ENCODE measurements at places on chromosomes 12 and 14.

DNA sequence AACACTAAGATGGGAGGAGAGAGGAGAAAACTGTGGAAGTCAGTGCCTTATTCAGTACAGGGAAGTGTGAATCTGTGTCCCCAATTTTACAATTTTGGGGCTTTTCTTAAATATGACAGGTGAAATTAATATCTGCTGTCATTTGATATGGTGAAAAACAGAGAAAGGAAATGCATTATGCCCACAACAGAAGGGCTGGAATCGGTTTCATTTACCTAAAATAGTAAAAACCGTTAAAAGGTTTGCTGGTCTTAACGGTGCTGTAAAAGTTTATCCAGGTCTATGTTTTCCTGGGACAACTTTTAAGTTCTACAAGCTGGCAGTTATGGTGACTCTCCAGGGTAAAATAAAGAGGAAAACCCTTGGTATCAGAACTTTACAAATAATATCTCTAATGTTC is 310.8 kb downstream of the FUT8 start:
- no peak for DNase-seq

- no peak for DNase-seq
These were observed 64.4 kb downstream of the RNF34 start for GRCh38 chr12:121464331-121464730.

DNA sequence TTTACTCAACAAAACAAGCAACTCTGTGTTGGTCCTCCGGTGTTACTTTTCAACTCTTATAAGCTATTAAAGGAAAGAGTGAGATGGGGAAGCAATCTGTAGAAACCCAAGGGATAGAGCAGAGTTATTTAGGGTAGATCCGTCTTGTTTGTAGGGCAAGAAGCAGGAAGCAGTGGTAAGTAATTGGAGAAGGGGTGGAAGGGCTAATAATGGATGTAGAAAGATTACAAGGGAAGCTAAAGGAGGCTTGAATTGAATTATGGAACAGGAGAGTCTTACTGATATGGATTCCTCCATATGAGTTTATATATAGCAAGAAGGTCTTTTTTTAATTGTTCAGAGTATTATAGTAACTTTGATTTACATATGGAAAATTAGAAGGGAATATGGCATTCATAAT is 72.7 kb downstream of the MNAT1 start:
- DNase-seq, result no peak

DNA sequence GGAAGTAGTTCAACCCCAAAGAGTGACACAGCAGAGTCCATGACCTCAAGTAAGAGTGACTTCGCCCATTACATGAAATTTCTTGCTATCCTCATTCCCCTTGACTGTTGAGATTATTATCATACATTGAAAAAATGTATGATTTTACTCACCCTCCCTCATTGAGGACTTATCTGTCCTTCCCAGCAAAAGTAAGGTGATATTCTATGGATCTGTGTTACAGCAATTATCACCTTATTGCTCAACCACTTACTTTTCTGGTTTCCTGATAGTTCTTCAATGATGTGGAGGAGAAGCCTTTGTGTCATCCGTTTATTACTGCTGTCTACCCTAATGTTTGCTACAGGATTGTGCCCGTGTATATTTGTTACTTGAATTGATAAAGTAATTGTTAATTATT is 306.2 kb downstream of the TRHDE start:
- no peak for DNase-seq

DNA sequence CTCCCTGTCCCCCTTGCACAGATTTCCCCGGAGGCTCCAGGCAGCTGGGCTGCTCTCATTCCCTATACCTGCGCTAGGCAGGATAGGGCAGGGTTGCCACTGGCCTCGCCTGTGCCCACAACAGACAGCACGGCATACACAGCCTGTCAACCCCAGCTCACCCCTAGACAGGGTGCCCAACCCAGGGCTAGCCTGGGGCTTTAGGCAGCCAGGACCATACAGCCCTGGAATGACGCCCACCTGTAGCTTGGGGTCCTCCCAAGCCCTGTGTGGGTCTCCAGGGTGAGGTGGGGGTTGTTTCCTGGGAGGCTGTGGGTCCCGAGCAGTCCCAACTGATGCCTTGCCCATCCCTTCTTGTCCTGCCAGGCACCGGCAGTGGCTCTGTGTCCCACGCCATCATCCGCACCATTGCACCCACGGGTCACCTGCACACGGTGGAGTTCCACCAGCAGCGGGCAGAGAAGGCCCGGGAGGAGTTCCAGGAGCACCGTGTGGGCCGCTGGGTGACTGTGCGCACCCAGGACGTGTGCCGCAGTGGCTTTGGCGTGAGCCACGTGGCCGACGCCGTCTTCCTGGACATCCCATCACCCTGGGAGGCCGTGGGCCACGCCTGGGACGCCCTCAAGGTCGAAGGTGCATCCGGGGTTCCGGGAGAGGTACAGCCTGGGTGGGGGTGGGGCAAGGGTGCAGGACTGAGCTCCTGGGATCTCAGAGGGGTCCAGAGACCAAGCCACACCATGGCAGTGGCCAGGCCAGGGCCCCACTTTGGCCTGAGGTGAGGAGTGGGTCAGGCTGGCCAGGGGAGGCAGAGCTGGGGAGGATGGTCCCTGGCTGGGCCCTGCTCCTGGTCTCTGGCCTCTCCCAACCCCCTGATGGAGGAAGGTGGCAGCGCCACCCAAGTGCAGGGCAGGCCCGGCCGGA is 3.5 kb downstream of the TRMT61A start:
- no peak for DNase-seq

- no peak for DNase-seq
These were observed 226.8 kb upstream of the ALG10 start for GRCh38 chr12:33795536-33795935.

DNA sequence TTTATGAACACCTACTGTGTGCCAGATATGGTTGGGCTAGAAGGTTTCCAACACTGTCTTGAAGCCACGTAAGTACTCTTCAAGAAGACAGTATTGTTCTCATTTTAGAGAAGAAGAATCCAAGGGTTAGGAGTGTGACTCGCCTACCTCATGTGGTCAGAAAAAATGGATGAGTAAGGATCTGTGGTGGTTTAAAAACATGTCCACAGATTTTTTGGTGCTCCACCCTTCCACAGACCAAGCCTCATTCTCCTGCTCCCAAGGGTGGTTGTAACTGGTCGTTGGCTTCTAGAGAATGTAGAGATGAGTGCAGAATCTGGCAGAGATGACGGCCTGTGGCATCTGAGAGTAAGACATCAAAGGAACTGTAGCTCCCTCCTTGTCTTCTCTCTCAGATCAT is 30.3 kb upstream of the TTC7B start:
- no peak for DNase-seq

DNA sequence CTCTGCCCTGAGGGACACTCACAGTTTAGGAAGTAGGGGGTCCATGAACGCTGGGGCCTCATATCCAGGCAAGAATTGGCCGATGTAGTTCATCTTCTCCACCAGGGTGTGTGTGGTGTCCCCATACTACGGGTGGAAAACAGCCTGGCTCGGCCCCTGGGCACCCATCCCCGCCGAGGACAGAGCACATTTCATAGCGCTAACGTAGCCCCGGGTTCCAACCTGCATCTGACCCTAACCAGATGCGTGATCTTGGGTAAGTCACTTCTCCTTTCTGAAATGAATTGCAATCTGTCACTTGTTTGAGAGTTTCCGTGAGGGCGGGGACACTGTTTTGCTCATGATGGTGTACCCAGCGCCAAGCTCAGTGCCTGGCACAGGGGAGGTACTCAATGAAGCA is 9.0 kb downstream of the HPD start:
- no peak for DNase-seq

GRCh38 chr12:89525305-89525823 is 483 bp downstream of the POC1B start:
- peak; percentile 41 for DNase-seq

DNA sequence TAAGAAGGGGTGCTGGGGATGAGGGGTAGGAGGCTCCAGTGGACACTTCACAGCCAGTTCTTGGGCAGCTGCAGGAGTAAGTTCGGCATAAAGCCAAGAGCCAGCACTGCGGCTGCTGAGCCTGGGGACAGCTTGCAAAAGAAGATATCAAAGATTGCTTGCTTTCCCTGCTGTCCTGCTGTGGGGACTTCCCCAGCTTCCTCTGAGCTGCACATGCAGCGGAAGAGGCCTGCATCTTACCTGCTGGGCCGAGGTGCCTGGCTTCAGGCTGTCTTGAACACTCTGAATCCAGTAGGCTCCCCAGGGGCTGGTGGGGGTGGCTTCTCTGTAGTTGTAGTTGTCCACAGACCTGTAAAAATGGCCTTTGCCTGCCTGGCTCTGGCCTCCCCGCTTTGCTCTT is 1.3 kb downstream of the CHGA start:
- no peak for DNase-seq

GRCh38 chr14:33949411-33949893 is 1.4 kb downstream of the EGLN3 start:
- no peak for DNase-seq

GRCh38 chr12:124713436-124714082 is 146.1 kb upstream of the NCOR2 start:
- DNase-seq, result peak; percentile 27

DNA sequence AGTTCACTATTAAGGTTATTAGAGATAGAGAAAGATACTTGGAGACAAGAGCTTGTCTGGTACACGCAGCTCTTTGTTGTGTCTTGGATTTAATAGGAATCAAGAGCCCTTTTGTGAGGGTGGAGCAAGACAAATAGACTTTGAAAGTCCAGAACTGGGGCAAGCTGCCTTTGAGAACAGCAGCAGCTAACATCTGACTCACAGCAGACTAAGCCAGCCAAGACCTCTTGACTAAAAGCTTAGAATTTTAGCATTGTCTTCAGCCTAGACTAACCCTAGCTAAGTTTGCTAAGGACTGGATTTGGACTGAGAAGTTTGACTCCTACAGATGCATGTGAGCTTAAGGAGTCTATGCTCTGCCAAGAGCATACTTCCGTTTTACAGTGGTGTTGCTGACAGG is 201.9 kb upstream of the RBM19 start:
- no peak for DNase-seq

GRCh38 chr14:68780358-68781160 is 12.3 kb downstream of the ZFP36L1 start:
- no peak for DNase-seq

GRCh38 chr12:106987846-106988245 is 900 bp upstream of the MTERF2 start:
- DNase-seq, result no peak

- no peak for DNase-seq
These were observed 22.2 kb upstream of the KERA start for GRCh38 chr12:91080041-91080440.

GRCh38 chr14:55846826-55847446 is 266.9 kb downstream of the KTN1 start:
- DNase-seq, result no peak

GRCh38 chr14:57390037-57390805 is at the start of gene NAA30:
Gene NAA30, plus strand, starts transcription at chr14:57390586. Its CDS starts 372 bp downstream, at chr14:57390958.
- DNase-seq, result peak; percentile 87

DNA sequence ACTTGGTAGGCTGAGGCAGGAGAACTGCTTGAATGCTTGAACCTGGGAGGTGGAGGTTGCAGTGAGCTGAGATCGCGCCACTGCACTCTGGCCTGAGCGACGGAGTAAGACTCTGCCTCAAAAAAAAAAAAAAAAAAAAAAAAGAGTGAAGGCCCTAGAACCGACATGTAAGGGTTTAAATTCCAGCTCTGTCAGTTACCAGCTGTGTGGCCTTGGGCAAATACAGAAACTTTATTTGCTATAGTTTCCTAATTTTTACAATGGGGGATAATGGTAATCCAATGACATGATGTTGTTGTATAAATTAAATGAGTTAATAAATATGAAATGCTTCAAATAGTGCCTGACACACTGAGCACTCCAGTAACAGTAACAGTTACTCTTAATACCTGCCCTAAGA is 19.6 kb upstream of the PYGL start:
- DNase-seq, result no peak

- no peak for DNase-seq
These were observed 45.8 kb downstream of the CCER1 start for GRCh38 chr12:90909069-90909770.

GRCh38 chr12:102993537-102993936 is 36.1 kb downstream of the ASCL1 start:
- no peak for DNase-seq

DNA sequence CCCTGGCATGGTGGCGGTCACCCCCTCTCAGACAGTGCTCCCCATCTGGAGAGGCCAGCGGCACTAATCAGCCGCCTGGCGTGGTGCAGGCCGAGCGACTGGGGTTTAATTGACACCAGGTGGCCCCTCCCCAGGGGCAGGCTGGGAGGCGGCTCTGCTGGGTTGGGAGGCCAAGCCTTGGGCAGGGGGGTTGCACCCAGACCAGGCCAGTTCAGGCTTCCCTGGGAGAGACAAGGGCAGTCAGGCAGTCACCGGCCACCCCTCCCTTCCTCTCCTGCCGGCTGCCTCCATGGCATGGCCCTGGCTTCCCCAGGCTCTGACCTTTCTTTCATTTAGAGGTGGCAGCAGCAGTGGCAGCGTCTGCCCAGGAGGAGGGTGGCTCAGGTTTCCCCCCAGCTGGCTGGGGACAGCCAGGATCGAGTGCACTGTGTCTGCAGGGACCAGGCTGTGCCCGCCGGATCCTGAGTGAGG is 78.1 kb upstream of the NOS1 start:
- no peak for DNase-seq

GRCh38 chr12:57240066-57240921 is 10.7 kb downstream of the STAC3 start:
- peak; percentile 43 for DNase-seq

DNA sequence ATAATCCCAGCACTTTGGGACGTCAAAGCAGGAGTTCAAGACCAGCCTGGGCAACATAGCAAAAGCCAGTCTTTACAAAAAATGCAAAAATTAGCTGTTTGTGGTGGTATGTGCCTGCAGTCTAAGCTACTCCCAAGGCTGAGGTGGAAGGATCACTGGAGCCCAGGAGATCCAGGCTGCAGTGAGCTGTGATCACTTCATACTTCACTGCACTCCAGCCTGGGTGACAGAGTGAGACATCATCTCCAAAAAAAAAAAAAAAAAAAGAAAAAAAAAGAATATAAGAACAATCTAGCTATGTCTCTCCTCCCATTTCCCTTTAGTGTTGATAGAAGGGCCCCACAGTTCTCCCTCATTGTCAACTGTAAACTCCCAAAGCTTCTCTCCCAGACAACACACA is 3.5 kb upstream of the BCAT1 start:
- DNase-seq, result no peak

DNA sequence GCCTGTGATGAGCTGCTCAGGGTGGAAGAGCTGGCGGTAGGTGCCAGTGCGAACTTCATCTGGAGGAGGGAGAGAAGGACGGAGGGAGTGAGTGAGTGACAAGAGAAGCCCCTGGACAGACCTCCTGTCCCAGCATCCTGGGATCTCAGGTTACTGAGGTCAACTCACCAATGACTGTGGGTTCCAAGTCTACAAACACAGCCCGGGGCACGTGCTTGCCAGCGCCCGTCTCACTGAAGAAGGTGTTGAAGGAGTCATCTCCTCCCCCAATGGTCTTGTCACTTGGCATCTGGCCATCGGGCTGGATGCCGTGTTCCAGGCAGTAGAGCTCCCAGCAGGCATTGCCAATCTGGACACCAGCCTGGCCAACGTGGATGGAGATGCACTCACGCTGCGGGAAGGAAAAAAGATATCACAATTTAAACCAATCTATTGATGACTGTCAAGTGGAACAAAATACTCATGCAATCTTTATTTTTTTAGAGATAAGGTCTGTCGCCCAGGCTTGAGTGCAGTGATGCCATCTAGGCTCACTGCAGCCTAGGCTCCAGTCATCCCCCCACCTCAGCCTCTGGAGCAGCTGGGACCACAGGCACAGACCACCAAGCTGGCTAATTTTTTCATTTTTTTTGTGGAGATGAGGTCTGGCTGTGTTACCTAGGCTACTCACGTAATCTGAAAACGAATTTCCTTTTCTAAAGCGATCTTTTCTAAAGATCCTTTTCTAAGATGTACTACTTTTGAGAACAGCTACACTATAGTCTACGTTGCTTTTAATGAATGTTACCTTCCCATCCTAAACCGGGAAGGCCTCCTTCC is 1.7 kb downstream of the TUBA1B start:
- no peak for DNase-seq
